ENCODE measurements at places on chromosomes 6 and 20.
A peak's percentile ranks its signal among the peaks of the same experiment; 100 is the strongest.

GRCh38 chr20:62159839-62160238 is 16.3 kb downstream of the SS18L1 start:
- peak; percentile 29 for DNase-seq

DNA sequence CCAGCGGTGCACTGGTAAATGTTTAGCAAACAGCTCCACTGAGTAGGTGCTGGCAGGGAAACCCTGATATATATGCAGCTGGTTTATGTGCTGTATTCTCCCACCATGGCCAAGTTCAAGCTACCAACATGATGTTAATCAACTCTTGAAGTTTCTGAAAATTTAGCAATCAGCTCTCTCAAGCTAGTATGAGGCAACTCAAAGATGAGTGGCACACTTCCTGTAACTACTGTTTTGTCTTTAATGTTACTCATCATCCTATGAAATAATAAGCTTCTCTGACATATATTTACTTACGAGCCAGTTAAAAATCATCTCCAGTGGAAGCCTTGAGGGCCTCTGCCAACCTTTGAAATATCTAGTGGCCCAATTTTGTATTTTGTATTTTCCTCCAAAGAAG is 54.7 kb downstream of the TRMT6 start:
- no peak for DNase-seq

DNA sequence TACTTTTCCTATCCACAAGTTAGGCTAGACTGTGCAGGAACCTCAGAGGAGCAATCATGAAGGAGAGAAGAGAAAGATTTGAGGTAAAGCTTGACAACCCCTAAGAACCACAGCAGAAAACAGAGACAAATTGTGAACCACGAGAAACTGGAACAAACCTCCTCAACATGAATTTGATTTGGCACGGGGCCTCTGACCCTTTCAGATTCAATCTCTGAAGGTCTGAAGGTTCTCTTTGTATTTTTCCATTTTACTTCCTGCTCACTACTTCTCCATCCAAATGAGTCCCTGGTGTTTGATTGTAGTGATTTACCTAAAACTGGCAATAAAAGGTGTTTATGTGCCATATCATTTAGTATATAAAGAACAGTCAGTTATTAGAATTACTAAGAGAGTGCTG is 126.1 kb upstream of the STXBP5 start:
- no peak for DNase-seq

DNA sequence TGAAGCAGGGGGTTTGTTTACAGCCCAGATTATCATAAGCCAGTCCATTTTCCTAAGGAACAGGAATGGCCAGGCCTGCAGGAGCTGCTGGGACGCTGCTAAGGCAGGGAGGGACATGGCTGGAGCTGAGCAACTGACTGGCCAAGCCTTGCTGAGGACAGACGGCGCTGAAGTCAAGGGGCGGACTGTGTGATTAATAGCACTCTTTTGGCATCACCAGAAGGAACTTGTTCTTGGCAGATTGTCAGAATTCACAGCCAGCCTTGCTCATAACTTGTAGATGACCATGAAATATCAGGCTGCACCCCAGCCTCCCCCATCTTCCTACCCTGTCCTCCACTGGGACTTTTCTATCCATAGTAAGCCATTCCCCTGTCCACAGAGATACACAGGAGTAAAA is 218.8 kb upstream of the RNF24 start:
- DNase-seq = peak; percentile 61

DNA sequence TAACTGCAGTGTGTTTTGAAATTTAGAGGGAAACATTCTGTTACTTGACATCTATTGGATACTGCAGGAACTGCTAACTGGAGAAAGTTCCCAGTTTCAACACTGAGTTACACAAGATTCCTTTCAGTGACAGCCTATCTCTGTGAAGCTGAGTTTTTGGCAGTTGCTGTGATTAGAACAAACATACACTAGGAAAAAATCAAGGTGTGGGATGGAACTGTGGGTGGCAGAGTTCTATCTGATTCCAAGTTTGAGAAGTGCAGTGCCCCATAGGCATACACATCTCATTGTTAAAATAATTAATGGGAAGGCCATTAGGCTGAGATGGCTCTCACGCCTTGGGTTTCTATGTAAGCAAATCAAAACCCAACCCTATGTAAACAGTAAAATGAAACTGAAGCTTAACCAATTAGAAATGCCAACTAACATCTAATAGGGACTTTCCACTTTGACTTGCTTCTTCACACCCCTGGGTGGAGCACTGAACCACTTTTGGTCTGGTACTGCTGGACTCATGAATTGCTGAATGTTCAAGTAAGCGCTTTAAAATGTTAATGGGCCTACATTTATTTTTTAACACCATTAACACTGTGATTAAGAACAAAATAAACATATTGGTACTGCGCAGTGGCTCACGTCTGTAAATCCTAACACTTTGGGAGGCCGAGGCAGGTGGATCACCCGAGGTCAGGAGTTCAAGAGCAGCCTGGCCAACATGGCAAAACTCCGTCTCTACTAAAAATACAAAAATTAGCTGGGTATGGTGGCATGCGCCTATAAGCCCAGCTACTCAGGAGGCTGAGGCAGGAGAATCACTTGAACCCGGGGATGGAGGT is 55.2 kb upstream of the TBC1D7 start:
- no peak for DNase-seq

DNA sequence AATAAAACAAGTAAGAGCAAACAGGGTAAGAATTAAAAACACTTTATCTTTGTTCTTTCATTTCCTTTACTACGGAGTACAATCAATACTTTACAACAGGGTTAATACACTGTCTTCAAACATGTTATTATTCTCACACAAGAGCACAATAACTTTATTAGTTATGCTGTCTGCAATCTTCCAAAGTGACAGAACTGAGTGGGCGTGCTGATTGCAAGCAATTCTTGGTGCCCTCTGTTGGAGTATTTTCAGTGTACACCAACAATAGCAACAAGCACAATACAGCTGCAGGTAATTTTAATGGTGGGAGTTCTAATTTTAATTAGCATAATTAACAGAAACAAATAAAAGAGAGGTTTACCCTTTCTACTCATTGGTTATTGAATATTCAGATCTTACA is 33.9 kb upstream of the PTPRK start:
- no peak for DNase-seq

GRCh38 chr20:49260218-49260617 is 17.6 kb downstream of the ZNFX1 start:
- DNase-seq = no peak

GRCh38 chr20:40110311-40110831 is 578.7 kb downstream of the MAFB start:
- DNase-seq = no peak

DNA sequence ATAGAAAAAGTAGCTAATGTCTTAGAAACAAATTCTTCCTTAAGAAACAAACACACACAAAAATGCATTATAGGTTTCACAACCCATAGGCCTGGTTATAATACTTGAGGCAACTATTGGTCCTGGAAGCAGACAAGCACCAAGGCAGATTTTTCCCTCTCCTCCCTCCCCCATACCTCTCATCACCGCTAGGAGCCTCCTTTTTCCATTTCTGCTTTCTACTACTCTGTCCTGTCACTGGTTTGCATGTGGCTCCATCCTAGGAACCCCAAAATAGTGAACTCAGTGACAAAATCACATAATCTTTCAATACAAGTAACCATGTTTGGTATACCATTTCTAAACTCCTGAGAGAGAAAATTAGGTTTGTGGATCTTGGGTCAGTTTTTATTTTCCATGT is 66.1 kb downstream of the HMGCLL1 start:
- no peak for DNase-seq

DNA sequence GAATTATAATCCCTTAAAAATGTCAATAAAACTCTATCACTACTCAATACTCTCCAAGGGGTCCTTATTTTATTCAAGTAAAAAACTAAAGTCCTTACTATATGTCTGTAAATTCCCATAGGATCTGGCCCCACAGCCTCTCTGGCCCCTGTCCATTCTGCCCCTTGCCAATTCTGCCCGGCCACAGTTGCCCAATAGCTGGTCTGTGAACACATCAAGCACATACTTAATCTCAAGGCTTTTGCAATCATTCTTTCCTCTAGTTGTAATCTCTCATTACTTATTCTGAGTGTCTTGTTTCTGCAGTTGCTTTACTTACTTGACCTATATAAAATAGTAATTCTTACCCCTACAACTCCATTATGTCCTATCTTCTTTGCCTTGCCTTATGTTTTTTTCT is 22.5 kb upstream of the GFRAL start:
- no peak for DNase-seq

DNA sequence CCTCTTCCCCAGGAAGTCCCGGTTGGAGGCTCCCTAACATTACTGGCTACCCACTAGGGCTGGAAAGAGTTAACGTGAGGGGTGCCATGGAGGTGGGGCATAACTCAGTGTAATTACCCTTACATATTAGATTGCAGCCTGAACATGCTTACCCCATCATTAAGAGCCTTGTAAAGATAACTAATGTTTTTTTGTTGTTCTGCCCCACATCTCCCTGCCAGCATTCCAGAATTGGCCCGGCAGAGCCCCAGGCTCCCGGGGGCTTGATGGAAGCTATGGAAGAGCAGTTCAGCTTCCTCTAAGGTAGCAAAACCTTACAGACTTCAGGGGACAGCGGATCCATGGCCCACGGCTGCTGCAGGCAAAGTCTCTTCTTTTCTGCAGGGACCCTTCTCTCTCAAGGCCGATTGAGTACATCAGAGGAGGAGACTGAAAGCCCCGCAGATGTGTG is 166.1 kb upstream of the FOXQ1 start:
- no peak for DNase-seq

DNA sequence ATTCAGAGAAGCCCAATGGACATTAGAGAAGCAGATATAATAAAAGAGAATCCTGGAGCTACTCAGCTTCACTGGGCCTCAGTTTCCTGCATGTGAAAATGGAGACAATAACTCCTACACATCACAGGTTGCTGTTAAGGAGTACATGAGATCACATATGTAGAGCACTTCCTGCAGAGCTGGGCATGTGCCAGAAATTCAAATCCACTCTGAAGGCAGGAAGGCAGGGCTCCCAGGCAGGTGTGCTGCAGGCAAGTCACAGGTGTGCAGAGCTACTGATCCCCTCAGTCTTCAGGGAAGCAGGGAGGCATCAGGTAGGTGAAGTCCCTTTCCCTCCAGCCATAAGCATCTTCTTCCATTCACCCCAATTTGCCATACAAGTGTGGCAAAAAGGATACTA is 48.0 kb downstream of the DST start:
- DNase-seq = no peak

- no peak for DNase-seq
These were observed 72.4 kb upstream of the LAMP5 start for GRCh38 chr20:9441948-9442347.

DNA sequence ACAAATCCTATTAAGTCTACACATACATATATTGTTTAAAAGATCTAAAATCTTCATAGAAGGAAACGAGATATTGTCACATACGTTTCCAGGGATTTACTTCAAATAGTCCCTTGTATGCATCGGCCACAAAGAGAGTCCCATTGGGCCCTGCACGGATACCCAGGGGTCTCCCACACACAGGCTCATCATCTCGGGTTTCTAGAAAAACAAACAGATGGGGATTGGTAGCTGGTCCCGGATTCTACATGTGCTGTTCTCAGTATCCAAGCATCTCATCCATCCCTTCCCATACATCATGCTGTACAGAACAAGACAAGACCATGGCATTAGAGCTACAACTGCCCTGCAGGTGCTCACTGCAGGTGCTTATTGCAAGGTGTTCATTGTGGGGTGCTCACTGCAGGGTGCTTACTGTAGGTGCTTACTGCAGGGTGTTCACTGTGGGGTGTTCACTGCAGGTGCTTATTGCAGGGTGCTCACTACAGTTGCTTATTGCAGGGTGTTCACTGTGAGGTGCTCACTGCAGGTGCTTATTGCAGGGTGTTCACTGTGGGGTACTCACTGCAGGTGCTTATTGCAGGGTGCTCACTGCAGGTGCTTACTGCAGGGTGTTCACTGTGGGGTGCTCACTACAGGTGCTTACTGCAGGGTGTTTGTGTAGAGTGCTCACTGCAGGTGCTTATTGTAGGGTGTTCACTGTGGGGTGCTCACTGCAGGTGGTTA is 21.0 kb downstream of the APMAP start:
- DNase-seq = no peak

- DNase-seq = peak; percentile 79
These were observed 15.7 kb downstream of the ATP9A start for GRCh38 chr20:51752343-51752951.

DNA sequence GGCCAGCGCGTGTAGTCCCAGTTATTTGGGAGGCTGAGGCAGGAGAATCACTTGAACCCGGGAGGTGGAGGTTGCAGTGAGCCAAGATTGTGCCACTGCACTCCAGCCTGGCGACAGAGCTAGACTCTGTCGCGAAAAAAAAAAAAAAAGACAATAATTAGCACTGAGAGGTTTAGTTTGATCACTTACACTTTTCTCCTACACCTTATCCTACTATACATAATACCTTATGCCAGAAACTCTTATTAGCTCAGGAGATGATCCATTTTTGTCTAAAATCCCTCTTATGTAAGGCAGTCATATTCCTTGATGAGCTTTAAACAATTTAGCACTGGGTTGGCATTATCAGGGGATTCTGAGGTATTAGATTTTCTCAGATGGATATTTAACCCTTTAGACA is 3.6 kb upstream of the MTFR2 start:
- no peak for DNase-seq

DNA sequence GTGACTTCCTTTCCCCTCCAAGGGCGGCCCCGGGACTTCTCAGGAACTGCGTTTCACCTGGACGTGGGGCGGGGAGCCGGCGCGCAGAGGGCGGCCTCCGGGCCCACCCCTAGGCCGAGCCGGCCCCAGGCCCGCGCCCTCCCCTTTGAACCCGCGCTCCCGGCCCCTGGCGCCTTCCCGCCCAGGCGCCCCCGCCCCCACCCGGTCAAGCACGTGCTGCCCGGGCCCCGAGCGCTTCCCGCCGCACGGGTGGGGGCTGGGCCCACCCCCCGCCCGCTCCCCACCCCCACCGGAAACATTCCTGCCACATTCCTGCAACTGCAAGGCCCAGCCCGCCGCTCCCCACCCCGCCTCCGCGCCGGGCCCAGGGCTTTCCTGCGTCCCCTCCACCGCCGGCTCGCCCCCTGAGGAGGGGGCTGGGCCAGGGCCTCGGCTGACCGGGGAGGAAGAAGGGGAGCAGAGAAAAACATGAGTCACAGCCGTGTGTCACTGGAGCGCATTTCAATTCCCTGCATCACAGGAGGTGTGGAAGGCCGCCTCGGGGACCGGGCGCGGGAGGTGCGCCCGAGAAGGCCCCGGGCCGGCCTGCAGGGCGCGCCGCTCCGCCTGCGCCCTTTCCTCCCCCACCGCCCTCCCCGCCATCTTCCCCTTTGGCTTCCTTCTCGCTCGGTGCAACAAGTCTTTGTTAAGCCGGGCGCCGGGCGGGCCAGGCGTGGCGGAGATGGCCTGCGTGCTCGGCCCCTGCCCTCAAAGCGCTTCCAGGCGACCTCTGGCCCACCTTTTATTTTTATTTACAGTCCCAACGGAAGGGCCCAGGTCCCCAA is 1.2 kb upstream of the HMGA1 start:
- peak; percentile 84 for DNase-seq

- DNase-seq = no peak
These were observed 43.5 kb upstream of the EPB41L1 start for GRCh38 chr20:36110994-36111393.

GRCh38 chr6:21824431-21825177 is 231.1 kb downstream of the SOX4 start:
- no peak for DNase-seq

GRCh38 chr6:31908791-31909190 is 6.9 kb upstream of the ZBTB12 start:
- no peak for DNase-seq

GRCh38 chr6:37182736-37183590 is 13.0 kb downstream of the PIM1 start:
- no peak for DNase-seq

GRCh38 chr6:85662251-85662650 is 19.6 kb upstream of the SYNCRIP start:
- no peak for DNase-seq

GRCh38 chr6:116201538-116201937 is 52.3 kb downstream of the TSPYL4 start:
- no peak for DNase-seq
